ENCODE measurements at places on chromosomes 7 and 10.

GRCh38 chr10:125661431-125661940 is 21.5 kb downstream of the TEX36 start:
- no peak for DNase-seq

- DNase-seq = no peak
Measured at GRCh38 chr7:107968449-107968848, 34.5 kb downstream of the LAMB1 start.

- no peak for DNase-seq
Measured at GRCh38 chr7:131196803-131197202, 130.9 kb upstream of the MKLN1 start.

- DNase-seq = peak; percentile 10
Measured at GRCh38 chr7:152871678-152872060, 112.1 kb downstream of the ACTR3B start.

DNA sequence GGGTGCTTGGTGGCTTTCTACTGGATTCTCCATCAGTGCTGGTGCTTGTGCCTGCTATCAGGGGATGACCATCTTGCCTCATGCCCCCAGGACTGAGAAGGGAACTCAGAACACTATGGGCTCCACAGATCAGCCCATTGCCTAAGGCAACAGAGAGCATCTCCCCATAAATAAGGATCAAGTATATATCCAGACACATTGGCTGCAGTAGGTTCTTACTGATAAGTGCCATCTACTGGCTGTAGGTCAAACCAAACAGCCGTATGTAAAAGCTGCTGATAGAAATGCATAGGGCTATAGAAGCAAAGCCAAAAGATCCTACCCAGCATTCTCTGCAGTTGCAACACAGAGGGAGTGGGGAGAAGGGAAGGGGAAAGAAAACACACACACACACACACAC is 153.7 kb downstream of the CDK14 start:
- DNase-seq = no peak

GRCh38 chr10:85098835-85099521 is 770.6 kb downstream of the CCSER2 start:
- no peak for DNase-seq

DNA sequence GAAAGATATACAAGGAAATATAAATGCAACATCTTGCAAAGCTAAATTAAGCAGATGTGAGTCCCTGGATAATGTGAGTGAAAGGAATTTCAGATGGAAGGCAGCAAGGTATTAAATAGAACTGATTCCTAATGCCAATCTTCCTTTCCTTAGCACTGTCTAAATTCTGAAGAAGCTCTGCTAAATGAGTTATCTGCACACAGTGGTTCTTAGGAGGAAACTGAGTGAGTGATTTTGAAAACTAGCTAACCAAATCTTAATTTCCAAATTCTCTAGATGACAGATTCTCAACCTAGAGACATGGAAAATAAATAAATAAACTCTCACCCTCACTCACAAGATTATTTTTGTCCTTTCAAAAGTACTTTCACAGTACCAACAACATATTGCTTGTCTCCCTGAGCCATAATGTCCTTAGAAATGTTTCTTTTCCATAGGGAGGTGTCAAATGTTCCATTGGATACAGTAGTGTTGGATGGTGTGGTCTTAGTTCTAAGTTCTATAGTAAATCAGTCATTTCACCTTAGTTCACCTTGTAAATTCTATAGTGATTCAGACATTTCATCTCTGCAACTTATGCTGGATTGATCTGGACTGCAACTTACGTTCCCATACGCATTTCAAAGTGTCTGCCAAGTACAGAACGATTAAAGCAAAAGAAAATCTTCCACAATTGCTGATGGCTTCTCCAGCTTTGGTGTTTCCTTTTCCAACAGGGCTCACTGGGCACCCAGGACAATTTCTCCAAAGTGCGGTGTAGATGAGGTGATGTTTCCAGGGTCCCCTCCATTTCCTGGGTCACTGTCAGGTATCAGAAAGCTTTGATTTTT is 145.4 kb upstream of the FAM171A1 start:
- DNase-seq = no peak

- no peak for DNase-seq
Measured at GRCh38 chr10:12444981-12445700, 95.8 kb downstream of the CAMK1D start.

Data from activated CD8-positive, alpha-beta memory T cell treated with anti-CD3 and anti-CD28 coated beads, Interleukin-2, amount 50 U/mL, for 48 hours (primary cell).